ENCODE measurements at places on chromosomes 4 and X. TPM values are rescaled to one million over a fixed set of nuclear protein-coding genes. Genes with fewer than 3 reads are reported as not detected.

ADD1 gene
- total RNA-seq, result 146 TPM

CXCL11 gene
- total RNA-seq, result not detected

NPY1R gene
- total RNA-seq, result not detected

PF4V1 gene
- total RNA-seq, result 1.9 TPM

EDA2R gene
- 12.8 TPM for total RNA-seq

MGAT4D gene
- total RNA-seq, result not detected
